ENCODE measurements at places on chromosomes 5 and 9. TPM values are rescaled to one million over a fixed set of nuclear protein-coding genes. Genes with fewer than 3 reads are reported as not detected.

The KCNMB1 gene
- 1.1 TPM for total RNA-seq

DNA sequence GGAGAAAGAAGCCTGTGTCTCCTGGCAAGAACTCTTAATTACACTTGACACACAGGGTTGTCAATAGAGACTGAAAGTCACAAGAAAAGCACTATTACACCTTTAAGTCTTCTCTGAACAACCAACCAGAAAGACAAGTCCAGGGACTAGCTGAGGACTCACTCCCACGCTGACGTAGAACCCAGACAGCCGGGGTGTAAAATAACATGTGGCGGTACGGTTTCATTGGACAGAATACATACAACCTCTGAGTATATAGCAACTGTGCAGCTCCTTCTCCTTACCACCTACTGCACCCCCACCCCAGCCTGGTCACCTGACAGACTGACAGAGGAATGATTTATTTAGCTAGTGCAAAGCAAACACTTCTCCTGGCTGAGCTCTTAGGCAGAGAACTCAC lies 103.4 kb upstream of the RASEF start:
- no peak for DNase-seq

DNA sequence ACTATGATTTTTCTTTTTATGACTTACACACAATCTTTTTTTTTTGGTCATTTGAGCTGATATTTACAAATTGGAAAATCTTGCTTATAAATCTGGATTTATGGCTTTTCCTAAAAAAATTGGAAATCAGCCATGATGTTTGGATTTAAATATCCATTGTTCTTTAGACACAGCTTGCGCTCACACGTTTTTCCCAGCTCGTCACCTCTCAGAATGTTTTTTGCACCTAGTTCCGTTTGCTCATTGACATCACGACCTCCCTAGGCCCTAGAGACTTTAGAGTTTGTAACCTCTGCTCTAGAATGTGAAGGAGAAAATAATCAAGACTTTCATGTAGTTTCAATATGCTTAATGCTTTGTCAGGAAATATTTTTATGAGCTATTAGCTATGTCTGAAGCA lies 930.5 kb downstream of the TLE4 start:
- DNase-seq: no peak

DNA sequence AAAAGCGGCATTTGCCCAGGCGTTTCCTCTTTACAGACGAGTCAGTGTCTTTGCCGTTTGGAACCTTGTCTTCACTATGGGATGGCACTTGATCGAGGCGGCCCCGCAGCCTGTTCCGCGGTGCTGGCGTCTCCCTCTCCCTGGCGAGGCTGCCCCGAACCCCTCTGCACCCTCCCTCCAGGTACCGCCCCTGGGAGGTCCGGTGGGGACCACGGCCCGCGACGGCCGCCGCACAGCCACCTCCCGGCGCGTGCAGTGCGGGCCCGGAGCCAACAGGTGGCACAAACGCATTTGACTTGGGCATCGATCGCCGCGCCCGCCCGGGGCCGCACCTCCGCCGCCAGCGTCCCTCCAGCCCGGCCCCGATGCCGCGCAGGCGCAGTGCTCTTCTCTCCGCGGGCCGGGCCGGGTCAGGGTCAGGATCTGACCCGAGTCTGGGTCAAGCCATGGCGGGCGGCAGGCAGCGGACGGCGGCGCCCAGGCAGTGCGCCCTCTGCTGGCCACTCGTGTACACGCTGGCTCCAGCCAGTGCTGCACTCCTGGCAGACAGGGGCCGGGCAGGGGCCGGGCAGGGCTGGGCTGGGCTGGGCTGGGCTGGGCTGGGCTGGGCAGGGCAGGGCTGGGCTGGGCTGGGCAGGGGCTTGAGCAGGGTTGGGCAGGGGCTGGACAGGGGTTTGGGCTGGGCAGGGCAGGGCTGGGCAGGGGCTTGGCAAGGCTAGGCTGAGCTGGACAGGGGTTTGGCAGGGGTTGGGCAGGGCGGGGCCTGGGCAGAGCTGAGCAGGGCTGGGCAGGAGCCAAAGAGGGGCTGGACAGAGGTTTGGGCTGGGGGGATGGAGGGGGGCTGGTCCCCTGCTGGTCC lies 155.8 kb upstream of the IRX4 start:
- peak; percentile 13 for DNase-seq

DNA sequence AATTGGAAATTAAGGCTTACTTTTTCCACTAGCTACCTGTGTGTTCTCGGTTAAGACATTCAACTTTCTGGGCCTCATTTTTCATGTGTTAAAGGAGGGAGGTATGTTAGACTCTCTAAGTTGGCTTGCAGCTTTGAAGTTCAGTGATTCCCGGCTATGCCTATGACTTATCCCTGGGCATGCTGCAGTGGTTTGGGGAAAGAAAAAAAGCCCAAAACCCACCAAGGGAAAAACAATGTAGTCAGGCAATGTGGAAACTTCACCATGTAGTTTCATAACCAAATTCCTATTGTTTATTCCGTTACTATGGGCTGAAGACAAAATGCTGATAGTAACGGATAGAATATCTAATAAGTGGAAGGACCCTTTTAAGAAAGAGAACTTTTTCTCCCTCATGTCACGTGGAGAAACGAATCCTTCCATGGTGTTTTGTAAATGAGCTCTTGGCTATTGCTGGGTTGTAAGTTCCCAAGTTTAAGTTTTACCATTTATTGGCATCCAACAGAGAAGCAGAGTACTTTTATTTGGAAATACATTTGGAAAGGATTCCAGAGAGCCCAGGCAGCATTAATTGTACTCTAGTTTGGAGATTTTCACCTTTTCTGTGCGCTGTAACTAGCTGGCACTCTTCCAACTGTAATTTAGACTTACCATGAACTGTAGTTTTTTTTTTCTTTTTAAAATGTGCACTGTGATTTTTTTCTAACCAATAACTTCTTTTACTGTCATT lies 84.9 kb upstream of the MPDZ start:
- DNase-seq: no peak

DNA sequence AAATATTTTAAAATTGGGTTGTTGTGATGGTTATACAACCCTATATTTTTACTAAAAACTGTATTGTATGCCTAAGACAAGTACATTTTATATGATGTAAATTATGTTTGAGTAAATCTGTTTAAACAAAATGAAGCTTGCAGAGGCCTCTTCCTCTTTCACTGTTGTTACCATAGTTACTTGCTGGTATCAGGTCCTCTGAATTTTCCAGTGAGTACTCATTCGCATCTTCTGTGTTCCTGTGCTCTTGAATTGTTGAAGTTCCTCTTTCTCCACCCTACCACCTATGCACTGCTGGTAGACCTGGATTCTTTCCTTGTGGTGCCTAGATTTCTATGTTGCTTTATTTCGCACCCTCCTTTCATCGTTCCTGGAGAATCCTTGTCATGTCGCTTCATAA lies 938.5 kb upstream of the ACO1 start:
- no peak for DNase-seq

DNA sequence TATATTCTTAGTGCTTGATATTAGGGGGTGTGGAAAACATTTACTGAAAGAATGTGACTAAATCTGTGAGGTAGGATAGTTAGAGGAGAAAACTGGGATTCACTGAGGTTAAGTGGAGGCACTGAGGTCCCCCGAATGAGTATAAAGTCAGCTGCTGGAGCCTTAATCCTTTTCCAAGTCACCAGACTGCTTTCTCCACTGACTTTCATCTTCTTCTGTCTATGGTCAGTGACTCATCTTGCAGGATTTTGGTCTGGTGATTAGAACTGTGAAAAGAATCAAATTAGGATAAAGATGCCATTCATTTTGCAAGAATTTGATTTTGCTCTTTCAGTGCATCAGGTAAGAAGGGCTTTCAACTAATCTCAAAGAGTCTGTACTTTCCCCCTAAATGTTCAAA lies 89.3 kb upstream of the ALDH1A1 start:
- DNase-seq: no peak

DNA sequence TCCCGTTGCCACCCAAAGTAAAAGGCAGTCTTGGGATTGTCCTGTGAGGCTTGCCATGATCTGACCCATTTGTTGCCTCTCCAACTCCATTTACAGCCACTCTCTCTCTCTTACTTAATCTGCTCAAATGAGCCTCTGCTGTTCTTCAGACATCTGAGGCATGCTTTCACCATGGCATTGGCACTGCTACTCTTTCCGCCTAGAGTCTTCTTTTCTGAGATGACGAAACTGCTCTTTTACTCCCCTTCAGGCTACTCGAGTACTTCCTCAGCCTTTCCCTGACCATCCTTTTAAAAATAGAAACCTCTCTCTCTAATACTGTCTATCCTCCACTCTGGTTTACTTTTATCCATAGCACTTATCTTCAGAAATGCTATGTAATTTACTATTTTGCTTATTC lies 9.0 kb downstream of the FOCAD start:
- no peak for DNase-seq

- DNase-seq: no peak
These were observed 32.0 kb downstream of the PLAC8L1 start for GRCh38 chr5:146073239-146073900.

DNA sequence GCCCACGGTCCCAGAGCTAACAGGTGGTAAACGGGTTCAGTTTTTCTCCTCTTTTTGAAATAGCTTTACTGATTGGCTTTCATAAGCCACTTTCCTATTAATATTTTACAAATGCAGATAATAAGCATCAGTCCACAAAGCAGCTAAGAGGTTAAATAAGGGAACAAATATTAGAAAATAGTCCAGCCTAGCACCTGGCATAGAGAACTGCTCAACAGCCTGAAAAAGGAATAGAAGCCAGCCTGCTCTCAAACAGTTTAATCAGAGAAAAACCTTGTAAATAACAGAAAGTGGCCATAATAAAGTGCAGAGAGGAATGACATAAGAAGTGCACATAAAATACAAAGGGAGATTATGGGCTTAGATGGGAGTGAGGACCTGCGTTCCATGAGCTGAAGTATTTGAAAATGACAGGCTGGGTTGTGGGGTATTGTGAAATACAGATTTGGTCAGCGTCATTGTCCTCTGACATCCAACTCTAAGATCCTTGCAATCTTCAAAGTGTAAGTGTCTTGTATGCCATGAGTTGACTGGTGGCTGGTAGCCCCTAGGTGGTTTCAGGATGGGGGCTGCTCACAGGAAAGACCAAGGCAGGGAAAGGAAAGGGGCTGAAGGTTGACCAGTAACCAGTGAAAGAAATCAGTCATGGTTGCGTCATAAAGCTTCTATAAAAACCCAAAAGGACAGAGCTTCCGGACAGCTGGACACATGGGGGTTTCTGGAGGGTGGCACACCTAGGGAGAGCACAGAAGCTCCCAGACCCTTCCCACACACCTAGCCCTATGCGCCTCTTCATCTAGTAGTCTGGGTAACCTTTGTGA lies 32.4 kb downstream of the MYO10 start:
- no peak for DNase-seq

GRCh38 chr9:31520301-31521085 lies 864.0 kb upstream of the ACO1 start:
- DNase-seq: no peak

The PCDHA2 gene
- not detected for total RNA-seq
